ENCODE measurements at places on chromosomes 5 and 9.

DNA sequence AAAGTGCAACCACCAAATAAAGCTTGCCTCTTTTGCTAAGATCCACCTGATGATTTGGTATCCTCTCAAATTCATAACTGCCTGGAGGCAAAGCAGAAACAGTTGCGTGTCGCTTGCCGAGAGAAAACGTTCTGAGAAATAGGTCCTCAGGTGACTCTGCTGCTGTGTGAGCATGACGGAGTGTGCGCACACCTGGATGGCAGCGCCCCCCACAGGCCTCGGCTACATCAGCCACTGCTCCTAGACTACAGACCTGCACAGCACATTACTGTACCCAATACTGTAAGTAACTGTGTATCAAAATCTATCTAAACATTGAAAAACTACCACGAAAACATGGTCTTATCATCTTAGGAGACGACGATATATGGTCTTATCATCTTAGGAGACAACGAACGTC is 87.4 kb downstream of the CAMSAP1 start:
- DNase-seq = no peak

- DNase-seq = no peak
Measured at GRCh38 chr9:133374612-133375115, 1.2 kb downstream of the SURF4 start.

GRCh38 chr5:155015239-155015638 is 1.7 kb downstream of the KIF4B start:
- no peak for DNase-seq

GRCh38 chr5:180797256-180798192 is 5.1 kb downstream of the MGAT1 start:
- DNase-seq = no peak

- DNase-seq = no peak
Measured at GRCh38 chr9:99752417-99753109, 69.1 kb upstream of the NR4A3 start.

DNA sequence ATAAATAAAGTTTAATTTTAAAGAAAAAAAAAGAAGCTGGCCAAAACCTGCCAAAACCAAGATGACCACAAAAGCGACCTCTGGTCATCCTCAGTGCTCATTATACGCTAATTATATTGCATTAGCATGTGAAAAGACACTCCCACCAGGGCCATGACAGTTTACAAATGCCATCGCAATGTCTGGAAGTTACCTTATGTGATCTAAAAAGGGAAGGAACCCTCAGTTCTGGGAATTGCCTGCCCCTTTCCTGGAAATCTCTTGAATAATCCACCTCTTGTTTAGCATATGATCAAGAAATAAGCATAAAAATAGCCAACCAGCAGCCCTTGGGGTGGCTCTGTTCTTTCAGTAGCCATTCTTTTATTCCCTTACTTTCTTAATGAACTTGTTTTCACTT is 178.3 kb upstream of the MAP1B start:
- DNase-seq = no peak

DNA sequence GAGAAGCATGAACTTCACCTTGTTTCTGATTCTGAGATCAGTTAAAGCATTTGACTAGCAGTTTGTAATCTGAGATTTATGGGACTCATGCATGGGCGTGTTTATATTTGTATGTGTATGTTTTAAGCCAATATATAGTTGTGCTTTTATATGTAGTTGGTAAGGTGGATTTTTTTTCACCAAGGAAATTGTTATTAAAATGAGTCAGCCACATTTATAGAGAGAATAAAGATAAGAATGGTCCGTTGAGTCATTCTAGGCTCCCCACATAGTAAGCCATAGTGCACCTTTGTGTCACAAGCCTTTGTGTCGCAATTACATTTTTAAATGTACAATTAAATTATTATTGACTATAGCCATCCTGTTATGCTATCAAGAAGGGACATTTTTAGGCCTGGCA is 89.0 kb downstream of the NLN start:
- DNase-seq = no peak

GRCh38 chr5:97425511-97425910 is 242.5 kb upstream of the RIOK2 start:
- DNase-seq = no peak

DNA sequence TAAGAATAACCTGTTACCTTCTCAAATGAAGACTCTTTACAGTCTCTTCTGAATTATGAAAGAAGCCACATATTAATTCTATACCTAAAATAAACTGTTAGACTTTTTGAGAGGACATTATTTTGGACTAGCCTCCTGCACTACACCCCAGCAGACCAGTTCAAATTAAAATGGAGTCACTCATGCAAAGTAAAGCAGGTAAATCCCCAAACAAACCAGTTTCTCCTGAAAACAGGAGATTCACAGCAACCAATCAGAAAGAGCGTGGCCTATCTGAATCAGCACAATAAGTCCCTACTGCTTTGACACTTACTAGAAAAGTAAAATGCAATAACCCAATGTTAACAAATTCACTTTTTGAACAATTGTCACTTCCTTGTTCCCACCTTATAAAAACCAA is 58.8 kb downstream of the PTBP3 start:
- no peak for DNase-seq

- DNase-seq = no peak
Measured at GRCh38 chr5:156974328-156974727, 11.3 kb upstream of the TIMD4 start.

DNA sequence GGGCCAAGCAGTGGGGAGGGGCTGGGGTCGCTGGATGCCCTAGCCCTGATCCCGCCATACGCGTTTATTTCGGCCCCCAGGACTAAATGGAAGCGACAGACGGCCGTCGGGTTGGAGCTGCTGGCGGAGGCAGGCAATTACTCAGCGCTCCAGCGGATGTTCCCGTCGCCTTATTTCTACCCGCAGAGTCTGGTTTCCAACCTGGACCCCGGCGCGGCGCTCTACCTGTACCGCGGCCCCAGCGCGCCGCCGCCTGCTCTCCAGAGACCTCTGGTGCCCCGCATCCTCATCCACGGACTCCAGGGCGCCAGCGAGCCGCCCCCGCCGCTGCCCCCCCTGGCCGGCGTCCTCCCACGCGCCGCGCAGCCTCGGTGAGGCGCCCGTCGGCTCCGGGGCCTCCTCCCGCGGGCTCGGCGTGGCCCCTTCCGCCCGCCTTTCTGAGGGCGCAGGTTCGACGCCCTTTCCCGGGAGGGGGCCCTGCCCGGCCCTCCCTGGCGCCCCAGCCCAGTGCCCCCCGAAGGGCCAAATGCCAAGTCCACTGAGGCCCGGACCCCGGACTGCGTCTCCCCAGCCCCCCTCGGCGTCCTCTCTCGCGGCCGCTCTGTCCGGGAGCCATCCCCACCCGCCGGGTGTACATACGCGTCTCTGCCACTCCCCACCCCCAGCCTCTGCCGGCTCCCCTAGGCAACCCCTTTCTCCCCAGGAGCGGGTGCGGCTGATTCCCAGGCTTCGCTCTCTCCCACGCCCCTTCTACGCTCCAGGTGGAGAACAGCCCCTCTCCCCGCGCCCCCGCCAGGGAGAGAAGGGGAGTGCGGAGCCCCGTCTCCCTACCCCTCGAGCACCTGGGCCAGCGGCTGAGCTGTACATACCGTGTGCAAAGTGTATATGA is 7.0 kb downstream of the BARHL1 start:
- no peak for DNase-seq

GRCh38 chr9:110520120-110520701 is 59.3 kb downstream of the SVEP1 start:
- no peak for DNase-seq

GRCh38 chr9:128643519-128644300 is 12.9 kb downstream of the DYNC2I2 start:
- no peak for DNase-seq

- no peak for DNase-seq
Measured at GRCh38 chr9:127140842-127141675, 18.6 kb upstream of the ANGPTL2 start.

GRCh38 chr5:98872674-98873073 is 56.1 kb downstream of the CHD1 start:
- no peak for DNase-seq

DNA sequence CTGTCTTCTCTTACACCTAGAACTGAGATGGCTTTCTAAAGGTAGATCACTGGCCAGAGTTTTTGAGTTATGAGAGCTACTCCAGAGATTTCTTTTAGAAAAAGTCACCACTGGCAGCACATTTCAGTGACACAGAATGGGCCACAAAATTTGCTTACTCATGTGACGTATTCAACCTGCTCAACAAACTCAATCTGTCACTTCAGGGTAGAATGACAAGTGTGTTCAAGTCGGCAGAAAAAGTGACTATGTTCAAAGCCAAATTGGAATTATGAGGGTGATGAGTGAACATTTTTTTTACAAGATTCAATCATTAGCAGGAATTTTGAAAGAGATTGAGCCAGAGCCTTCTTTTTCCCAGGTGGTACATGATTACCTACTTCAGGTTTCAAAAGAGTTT is 46.5 kb downstream of the TAF11L14 start:
- no peak for DNase-seq

GRCh38 chr9:22175972-22176545 is 167.0 kb upstream of the CDKN2B start:
- no peak for DNase-seq

- no peak for DNase-seq
Measured at GRCh38 chr5:65041296-65042158, 272.8 kb downstream of the CWC27 start.

DNA sequence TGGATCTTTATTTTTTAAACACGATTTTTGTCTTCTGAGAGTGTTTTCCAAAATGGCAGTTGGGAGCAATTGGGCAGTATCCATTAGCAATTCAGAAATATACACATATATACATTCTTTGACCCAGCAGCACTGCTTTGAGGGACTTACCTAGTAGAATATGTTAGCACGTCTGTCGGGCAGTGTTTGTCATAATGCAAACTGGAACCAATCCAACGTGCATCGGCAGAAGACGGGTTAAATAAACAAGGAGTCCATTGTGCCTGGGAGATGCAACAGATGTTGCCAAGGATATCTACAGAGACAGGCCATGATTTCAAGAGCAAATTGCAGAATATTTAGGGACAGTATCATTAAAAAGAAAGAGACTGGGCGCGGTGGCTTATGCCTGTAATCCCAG is 107.0 kb downstream of the COL5A1 start:
- no peak for DNase-seq

GRCh38 chr9:120889606-120890271 is 12.8 kb upstream of the PHF19 start:
- no peak for DNase-seq

- no peak for DNase-seq
Measured at GRCh38 chr9:107710953-107711352, 221.4 kb upstream of the KLF4 start.

DNA sequence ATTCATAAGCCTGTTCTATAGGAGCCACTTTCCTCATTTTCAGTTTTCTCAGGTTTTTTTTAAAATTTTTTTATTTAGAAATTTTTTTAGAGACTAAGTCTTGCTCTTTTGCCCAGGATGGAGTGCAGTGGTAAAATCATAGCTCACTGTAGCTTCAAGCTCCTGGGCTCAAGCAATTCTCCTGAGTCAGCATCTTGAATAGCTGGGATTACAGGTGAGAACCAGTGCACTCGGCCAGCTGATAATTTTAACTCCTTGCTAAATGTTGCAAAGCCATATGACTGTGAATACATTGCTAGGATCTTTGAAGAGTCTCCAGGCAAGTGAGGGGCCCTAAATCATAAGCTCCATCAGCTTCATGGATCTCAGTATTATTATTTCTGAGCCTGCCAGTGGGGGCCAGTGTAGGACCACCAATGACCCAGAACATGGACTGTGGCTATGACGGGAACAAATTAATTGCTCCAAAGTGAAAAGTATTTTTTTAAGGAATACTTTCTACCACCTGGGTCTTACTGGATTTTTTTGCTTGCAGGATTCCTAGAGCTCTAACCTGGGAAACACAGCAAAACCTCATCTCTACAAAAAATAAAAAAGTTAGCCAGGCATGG is 5.7 kb upstream of the GAPVD1 start:
- DNase-seq = no peak

DNA sequence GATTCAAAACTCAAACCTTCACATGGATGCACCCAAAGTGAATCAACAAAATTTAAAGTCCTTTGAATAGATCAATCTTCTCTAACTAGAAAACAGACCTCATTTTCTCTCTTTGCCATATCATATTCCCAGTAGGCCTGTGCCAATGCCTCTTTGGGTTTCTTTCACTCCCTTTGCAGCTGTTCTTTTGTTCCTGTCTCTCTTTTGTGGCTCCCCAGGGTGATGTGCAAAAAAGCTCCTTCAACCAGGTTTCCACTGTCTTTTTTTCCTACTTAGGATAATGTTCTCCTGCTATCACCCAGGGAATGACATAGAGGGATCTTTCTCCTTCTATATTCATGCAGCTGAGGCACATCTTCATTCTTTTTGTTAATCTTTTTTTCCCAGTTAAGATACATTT is 54.6 kb downstream of the MARCHF3 start:
- DNase-seq = no peak

DNA sequence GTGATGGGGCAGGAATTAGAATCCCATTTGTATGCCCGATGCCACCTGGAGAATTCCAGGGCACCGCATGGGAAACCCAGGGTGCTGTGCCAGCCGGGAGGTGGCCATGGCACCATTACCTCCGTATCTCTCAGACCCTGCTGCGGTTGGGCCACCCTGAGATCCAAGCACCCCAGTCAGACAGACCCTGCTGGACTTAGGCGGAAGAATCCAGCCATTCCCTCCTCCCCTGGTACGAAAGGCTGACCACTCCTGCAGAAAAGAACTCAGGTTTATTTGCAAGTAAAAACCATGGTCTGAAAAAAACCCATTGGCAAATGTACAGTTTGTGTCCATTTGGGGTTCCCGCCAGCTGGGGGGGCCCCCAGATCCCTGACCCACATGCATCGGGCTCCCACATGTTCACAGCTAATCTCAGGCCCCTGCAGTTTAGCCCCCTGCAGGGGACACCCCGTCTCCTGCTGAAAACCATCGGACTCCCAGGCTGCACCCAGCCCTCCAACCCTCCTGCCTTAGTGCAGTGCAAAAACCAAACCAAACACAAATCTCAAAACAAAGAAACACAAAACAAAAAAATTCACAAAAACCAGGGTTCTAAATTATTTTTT is 23.6 kb upstream of the SARDH start:
- DNase-seq = no peak

- no peak for DNase-seq
Measured at GRCh38 chr5:34410411-34411139, 245.6 kb upstream of the RAI14 start.

DNA sequence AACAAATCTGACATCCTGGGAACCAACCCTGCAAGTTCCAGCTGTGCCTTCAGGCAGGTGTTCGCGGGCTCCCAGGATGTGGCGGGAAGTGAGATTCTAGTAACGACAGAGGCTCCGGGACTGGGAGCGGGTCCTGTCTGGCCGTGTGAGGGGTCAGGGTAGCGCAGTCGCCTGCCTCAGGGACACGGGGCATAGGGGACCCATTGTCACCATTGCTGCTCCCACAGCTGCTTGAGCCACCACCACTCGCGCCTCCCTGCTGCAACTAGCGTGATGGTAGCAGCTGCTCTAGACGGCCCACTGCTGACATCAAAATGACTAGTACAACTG is 468.5 kb downstream of the CDH9 start:
- DNase-seq = no peak

DNA sequence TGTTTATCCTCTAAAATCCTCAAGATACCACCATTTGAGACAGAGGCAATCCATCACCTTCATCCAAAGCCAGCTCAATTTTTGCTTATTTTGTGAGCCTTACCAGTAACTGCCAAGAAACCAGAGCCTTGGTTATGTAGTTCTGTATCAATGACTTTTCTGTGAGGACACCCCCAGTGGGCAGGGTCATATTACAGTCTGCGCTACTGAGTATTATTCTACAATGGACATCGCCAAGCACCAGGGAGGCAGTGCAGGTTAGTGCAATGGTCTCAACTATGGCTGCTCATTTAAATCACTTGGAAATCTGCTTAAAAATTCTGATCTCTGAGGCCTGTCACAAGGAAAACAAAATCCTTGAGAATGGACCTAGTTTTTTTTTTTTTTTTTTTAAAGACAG is 90.5 kb upstream of the NIPAL4 start:
- no peak for DNase-seq

- DNase-seq = no peak
Measured at GRCh38 chr9:19513671-19514275, 105.0 kb downstream of the ACER2 start.

Measured in stimulated activated CD8-positive, alpha-beta memory T cell treated with anti-CD3 and anti-CD28 coated beads, Interleukin-2, amount 100 ng/mL, for 1 hour (primary cell).